ENCODE measurements at places on chromosomes 1 and 21.
A peak's percentile ranks its signal among the peaks of the same experiment; 100 is the strongest.

DNA sequence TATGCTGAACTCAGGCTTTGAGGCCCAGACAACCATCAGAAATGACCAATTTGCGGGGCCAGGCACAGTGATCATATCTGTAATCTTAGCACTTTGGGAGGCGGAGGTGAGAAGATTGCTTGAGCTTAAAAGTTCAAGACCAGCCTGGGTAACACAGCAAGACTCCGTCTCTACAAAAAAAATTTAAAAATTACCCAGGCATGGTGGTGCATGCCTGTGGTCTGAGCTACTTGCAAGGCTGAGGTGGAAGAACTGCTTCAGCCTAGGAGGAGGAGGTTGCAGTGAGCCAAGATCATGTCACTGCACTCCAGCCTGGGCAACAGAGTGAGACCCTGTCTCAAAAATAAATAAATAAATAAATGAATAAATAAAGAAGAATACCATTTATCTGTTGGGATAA lies 156.5 kb downstream of the EIF4G3 start:
- DNase-seq: no peak

GRCh38 chr1:42941640-42942330 lies 16.9 kb downstream of the SLC2A1 start:
- no peak for DNase-seq

GRCh38 chr1:118338936-118339335 lies 153.9 kb upstream of the SPAG17 start:
- DNase-seq: no peak

DNA sequence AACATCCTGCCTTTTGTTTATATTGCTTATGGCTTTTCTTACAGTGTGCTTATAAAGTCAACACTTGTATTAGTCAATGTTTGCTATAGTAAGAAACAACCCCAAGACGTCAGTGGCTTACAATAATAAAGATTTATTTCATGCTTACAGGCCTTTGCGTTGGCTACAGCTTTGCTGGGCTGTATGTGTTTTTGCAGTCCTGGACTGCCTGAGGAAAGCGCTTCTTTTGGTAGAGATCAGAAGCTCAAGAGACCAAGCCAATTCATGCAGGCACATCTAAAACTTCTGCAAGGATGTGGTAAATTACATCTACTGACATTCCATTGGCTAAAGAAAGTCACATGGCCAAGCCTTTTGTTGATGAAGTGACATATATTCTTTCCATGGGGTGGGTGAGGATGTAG lies 17.5 kb upstream of the PRKAA2 start:
- DNase-seq: no peak

GRCh38 chr1:190615818-190616217 lies 138.2 kb upstream of the BRINP3 start:
- no peak for DNase-seq

DNA sequence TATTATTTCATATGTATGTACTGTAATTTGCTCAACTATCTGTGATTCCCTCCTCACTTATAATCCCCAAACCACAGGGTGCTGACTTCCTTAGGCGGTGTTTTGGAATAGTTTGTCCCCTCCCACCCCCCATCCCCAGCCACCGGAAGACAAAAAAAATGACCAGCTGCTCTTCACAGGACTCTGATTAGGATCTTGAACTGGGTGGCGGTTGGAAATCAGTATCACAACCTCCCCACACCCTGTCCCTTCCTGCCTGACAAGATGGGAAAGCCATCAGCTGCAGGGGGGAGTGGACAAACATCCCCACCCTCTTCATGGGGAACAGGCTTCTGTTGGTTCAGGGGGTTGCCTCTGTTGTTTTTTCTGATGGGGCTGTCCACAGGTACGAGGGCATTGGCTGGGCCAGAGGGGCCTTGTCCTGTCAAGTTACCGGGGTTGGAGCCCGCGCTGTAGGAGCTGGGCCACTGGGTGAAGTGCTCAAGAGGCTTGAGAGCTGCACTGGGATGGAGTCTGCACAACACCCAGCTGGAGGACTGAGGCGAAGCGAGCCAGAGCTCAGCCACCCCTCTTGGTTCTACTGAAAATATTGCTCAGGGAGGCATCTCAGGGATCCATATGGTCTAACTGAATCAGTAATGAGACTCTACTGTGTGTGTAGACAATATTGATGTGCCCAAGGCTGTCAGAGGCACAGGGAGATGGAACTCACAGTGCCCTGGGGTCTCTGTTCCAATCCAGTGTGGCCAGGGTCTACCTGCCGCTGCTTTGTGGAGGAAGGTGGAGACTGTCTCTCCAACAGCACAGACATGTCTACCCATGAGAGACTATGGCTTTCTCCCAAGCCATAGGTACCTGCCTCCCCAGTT lies 28.2 kb downstream of the NAV1 start:
- no peak for DNase-seq

- no peak for DNase-seq
Observed at GRCh38 chr1:99004861-99005442, at the start of gene PLPPR5. Gene PLPPR5 (minus strand): TSS chr1:99004861. CDS start chr1:99004671, 190 bp downstream.

GRCh38 chr1:55156093-55156492 lies 59.1 kb downstream of the USP24 start:
- DNase-seq: no peak

DNA sequence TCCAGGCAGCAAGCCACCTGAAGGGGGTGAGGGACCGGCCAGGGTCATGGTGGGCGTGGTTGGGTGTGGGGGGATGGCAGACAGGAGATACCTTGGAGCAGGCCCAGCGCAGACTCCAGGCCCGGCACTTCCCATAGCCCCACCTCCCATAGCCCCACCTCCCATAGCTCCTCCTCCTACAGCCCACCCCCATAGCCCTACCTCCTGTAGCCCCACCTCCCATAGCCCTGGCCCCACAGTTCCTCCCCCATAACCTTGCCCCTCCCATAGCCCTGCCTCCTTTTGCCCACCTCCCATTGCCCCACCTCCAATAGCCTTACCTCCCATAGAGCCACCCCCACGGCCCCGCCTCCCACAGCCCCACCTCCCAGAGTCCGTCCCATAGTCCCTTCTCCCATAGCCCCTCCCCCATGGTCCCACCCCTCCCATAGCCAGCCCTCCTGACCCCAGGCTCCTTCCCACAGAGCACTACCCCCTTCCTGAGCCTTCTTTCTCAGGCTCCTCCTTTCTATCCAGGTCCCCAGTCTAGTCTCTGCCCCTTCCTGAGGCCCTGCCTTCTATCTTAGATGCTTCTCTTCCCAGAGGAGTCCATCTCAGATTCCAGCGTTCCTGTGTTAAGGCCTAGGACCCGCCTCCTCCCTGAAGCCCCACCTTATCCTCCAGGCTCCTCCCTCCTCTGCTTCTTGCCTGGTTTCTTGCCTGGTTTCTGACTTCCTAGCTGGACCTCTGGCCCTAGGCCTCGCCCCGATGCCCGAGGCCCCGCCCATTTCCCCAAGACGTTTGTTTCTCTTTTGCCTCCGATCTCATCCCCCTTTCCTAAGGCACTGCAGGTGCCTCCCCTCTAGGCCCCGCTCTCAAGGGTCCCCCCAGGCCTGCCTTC lies 46.8 kb downstream of the PTPRU start:
- no peak for DNase-seq

- DNase-seq: no peak
Observed at GRCh38 chr1:44853201-44853600, 10.1 kb upstream of the PTCH2 start.

- DNase-seq: no peak
Observed at GRCh38 chr1:55575571-55576279, 360.6 kb upstream of the USP24 start.

GRCh38 chr1:115714572-115715141 lies 53.9 kb downstream of the CASQ2 start:
- no peak for DNase-seq

GRCh38 chr1:9537863-9538668 lies 1.2 kb upstream of the SLC25A33 start:
- DNase-seq: no peak

- no peak for DNase-seq
Observed at GRCh38 chr1:101050869-101051268, 25.3 kb upstream of the DPH5 start.

- no peak for DNase-seq
Observed at GRCh38 chr1:53398091-53398490, 61.1 kb upstream of the DMRTB1 start.

GRCh38 chr1:202186327-202186726 lies 7.3 kb upstream of the LGR6 start:
- DNase-seq: no peak

DNA sequence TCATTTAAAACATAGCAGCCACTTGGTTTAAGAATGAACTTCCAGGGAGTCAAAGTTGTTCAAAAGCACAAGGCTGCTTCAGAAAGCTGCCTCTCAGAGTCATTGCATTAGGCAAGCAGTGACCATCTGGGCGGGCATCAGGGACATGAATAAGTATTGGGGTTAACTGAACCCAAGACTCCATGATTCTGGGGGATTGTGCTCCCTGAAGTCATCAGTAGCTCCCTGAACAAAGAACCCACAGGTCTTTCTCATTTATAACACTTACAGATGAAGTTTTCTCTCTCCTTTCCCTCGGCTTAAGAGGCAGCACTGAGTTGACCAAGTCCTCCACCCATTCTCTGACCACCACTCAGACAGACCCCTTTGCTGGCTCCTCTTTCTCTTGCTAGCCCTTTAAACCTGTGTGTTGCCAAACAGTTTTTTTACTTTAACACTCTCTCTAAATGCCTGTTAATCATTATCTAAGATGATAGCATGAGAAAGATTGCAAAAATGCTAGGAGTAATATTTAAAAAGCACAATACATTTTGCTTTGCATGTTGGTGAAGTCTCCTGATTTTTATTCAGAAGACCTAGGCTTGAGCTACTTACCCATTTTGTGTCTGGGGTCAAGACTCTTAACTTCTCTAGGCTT lies 77.0 kb upstream of the ARHGAP29 start:
- DNase-seq: no peak

DNA sequence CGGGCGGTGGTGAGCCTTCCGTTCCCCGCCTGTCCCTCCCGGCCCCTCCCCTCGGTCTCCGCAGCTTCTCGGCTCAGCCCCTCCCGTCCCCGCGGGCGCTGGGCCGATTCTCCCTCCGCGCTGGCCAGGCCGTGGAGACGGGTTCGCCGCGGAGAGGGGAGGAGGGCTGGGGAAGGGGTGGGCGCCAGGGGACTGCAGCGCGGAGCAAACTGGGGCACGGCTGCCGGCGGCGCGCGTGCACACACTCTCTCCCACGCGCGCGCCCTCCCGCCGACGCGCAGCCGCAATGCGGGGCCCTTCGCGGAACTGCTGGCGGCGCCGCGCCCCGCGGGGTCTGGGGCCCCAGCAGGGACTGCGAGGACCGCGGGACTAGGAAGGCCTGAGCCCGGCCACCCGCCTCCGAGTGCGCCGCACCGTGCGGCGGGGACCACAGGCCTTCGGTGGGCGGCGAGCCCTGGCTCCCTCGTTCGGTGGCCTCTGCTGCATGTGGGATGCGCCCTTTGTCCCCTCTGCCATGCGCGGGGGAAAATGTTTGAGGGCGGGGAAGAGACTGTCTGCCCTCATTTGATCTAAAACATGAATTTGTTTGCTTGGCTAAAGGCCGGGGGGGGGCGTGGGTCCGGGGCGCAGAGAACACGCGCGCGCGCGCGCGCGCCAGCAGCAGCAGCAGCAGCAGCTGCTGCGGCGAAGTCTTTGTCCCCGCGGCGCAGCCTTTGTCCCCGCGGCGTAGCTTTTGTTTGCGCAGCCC lies 90.7 kb upstream of the VAMP3 start:
- peak; percentile 30 for DNase-seq

- DNase-seq: no peak
Observed at GRCh38 chr1:91752324-91752723, 133.6 kb downstream of the TGFBR3 start.

DNA sequence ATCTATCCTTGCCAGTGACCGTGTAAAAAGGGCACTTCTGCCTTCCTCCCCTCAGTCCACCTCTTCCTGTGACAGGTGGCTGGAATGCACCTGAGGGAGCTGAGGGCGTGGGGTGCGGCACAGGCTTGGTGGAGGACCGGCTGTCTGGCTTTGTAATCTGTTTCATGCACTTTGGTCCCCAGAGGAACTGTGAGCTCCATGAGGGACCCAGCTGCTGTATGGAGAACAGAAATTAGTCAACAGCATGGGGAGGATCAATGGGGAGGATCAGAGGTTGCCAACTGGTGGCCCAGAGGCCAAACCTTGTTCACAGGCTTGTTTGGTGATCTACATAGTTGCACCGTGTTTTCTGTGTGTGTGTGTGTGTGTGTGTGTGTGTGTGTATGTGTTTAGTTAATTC lies 19.0 kb upstream of the LUZP1 start:
- DNase-seq: no peak

DNA sequence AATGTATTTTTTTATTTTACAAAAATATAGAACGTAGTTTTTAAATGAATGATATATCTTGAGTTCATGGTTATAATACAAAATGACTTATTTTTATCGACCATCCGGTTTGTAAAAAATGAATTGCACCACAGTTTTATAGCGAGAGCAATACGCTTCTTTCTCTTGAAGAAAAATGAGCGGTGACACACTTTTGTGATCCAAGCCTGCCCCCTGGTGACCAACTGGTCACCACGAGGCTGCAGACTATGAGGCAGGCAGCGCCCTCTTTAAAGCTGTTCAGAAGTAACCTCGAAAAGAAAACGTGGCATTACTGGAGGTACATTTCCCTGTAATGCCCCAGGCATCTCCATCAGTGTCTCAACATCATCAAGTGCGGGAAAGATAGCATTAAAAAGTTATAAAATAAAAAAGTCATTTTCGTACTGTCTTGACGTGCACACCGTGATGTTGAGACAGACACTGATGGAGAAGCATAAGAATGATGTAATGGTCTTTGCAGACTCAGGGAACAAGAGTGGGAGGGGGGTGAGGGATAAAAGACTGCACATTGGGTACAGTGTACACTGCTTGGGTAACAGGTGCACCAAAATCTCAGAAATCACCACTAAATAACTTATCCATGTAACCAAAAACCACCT lies 734.2 kb upstream of the ADAMTS5 start:
- peak; percentile 34 for DNase-seq

DNA sequence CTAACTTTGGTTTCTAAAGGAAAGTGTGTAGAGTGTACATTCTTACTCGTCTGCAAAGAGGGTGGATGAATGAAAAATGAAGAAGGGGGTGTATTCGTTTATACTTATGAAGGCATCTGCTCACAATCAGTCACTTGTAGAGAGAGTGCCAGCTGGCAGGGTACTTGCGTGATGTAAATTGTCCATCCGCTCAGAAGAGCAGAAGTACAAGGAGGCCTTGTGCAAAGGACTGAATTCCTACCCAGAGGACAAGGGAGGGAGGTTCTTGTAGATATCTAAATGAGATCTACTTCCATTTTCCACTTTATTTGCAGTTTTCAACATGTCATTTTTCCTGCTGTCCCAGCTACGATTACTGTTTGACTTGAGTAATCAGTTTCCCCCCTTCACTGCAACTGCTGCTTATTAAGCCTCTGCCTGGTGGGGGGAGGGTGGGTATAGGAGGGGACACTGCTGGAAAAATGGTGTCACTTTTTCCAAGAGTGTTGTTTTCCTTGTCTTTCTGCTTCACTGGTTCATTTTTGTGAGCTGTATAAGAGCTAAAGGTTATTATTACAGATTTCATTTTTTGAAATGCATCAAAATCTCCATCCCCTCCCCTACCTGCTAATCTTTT lies 67.3 kb downstream of the LAMC1 start:
- DNase-seq: no peak

Measured in stimulated activated CD4-positive, alpha-beta T cell treated with anti-CD3 and anti-CD28 coated beads, Interleukin-1b, Interleukin-23, amount 100 ng/mL, for 24 hours (primary cell).